ENCODE measurements at places on chromosomes 13 and 19. TPM values are rescaled to one million over a fixed set of nuclear protein-coding genes. Genes with fewer than 3 reads are reported as not detected.

GDF15 gene
- not detected for total RNA-seq

ZNF492 gene
- 1.1 TPM for total RNA-seq

ATP4A gene
- not detected for total RNA-seq

MEGF8 gene
- 6.5 TPM for total RNA-seq

OR1I1 gene
- not detected for total RNA-seq

ABCC4 gene
- 6.4 TPM for total RNA-seq

CALR3 gene
- not detected for total RNA-seq

NAPSA gene
- 5.3 TPM for total RNA-seq

Data from activated CD8-positive, alpha-beta memory T cell treated with anti-CD3 and anti-CD28 coated beads, Interleukin-2, amount 10 ng/mL, durations not matched to agents 7 days and 5 days (primary cell).